ENCODE measurements at places on chromosomes 4 and X.
A peak's percentile ranks its signal among the peaks of the same experiment; 100 is the strongest.

GRCh38 chr4:71369536-71369935, 30.7 kb downstream of the SLC4A4 start:
- no peak for DNase-seq

GRCh38 chrX:129581904-129582303, 41.8 kb downstream of the OCRL start:
- DNase-seq: no peak

GRCh38 chrX:24777660-24778059, 83.9 kb downstream of the POLA1 start:
- DNase-seq: peak; percentile 46

DNA sequence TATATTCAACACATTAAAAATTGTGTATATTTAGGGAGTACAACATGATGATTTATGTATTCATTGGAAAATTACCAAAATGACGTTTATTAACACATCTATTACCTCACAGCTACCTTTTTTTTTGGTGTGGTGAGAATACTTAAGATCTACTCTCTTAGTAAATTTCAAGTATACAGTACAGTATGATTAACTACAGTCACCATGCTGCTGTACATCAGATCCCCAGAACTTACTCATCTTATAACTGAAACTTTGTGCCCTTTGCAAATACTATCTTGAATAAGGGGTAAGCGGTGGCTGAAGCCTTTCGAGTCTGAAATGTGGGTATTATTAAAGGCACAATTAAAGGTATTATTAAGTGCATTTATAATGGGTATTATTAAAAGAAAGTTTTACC, 976 bp downstream of the PHKA1 start:
- no peak for DNase-seq

- DNase-seq: no peak
Measured at GRCh38 chr4:145564540-145564939, 54.6 kb upstream of the MMAA start.

DNA sequence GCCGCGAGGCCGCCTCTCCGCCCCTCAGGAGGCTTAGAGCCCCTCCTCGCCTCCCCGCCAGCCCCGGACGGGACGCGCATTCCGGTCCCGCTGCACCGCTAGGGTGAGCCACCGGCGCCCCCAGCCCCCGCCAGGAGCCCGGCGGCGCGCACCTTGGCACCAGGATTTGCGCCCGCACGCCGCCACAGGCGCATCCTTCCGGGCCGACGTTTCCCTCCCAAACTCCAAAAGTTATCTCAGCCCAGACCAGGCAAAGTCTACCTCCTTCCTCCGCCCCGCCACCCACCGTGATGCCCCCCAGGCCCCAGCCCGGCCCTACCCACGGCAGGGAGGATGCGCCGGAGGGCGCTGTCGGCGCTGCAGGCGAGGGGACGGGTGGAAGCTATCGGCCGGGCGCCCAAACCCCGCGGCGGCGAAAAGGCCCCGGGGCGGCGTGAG, 538 bp downstream of the SCML2 start:
- peak; percentile 33 for DNase-seq

- no peak for DNase-seq
Measured at GRCh38 chrX:68708503-68709290, 61.2 kb downstream of the STARD8 start.

DNA sequence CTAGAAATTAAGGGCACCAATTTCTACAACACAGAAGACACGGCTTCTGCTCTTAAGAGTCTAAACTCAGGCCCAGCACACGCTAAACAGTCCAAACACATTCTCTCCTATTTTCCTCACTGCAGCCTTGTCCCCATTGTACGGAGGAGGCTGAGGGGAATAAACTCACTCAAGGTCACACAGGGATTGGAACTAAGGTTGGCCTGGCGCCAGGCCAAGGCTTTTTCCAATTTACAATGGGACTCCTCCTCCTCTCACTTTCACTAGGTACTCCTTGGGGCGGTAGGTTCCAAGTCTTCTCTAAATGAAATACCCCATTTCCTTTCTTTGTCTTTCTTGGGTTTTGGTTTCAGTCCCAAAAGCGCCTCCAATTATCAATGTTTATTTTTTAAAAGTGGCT, 48.7 kb upstream of the CRMP1 start:
- no peak for DNase-seq

DNA sequence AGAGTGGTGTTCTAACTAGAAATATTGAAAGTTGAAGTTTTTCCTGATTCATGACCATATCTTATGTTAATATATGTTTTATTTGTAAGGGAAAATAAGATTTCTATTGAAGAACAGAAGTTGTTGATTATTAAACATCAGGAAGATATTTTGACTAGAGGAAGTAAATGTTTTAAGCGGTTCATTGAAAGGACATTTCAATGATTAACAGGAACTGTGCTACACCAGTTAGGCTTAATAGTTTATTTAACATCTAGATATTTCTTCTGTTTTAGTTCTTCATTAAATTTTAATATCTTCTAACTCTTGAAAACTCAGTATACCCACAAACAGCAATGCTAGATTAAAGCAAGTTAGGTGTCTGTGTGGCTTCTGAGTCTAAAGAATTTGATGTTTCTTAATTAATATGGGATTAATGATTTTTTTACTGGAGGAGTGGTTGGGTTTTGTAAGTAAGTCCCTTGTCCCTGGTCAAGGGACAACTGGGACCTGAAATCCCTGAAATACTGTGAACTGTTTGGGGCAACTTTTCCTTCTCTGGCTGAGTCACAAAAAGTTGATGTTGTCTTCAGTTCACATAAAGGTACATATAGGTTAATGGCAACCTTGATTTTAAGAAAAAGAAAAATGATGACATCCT, 42.9 kb upstream of the CYP4V2 start:
- DNase-seq: no peak

- peak; percentile 23 for DNase-seq
Measured at GRCh38 chr4:125316791-125317524, 2.2 kb downstream of the FAT4 start.

DNA sequence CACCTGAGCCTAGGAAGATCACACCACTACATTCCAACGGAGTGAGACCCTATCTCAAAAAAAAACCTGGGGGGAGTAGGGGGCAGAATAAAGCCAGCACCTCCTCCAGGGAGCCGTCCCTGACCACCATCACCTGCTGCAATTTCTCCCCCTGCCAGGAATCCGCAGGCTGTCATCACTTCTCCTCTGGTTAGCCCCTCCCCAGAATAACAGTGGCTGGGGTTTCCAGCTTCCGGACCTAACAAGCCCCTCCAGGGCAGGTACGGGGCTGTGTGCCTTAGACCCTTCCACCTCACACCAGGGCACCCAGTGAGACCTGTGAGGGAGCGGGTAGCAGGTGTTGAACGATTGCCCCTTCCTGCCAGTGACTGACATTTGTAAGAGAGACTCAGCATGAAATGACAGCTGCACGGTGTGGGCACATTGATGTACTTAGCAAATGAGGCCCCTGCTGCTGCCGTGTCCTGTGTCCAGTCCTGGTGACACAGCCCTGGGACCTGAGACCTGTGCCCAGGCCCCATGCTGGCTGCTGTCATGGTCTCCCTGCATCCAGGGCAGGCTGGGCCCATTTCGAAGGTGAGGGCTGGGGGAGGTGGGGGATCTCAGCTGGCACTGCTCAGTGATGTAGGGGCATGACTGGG, 6.7 kb upstream of the WFS1 start:
- no peak for DNase-seq

- DNase-seq: peak; percentile 15
Measured at GRCh38 chrX:110003167-110004156, 548 bp downstream of the TMEM164 start.

DNA sequence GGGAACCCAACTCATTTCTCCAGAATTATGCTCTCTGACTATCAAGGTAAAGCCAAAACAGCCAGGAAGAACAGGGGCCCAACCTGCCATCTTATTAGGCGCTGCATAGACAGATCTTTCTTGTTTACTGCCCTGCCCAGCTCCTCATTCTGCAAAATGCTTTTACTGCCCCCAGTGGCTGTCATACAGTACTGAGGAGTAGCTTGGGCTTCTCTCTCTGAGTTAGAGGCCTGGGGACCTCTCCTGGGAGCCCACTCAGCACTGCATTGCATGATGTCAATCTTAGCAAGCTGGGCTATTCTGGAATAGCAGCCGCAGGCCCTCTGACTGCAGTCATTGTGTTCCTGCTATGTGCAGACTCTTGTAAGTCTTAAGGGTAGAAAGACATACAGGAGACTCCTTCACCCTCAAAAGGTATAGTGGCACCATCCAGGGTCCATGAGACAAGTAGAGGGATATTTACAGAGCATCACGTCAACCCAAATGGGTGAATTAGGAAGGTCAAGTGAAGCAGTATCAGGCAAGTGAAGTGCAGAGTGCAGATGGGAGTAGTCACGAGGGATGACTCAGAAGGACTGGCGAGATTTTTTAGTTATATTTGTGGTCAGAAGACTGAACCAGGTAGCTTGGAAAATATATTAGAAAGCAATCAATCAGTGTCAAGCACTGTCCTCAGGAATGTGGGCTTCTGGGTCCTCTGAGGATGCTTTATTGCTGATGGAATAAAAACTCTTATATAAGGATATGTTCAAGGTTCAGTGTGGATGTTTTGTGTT, 294.1 kb upstream of the SFRP2 start:
- no peak for DNase-seq

GRCh38 chr4:139492429-139492828, 38.5 kb downstream of the RAB33B start:
- no peak for DNase-seq

- DNase-seq: no peak
Measured at GRCh38 chr4:14667624-14668151, 334.6 kb upstream of the CPEB2 start.

DNA sequence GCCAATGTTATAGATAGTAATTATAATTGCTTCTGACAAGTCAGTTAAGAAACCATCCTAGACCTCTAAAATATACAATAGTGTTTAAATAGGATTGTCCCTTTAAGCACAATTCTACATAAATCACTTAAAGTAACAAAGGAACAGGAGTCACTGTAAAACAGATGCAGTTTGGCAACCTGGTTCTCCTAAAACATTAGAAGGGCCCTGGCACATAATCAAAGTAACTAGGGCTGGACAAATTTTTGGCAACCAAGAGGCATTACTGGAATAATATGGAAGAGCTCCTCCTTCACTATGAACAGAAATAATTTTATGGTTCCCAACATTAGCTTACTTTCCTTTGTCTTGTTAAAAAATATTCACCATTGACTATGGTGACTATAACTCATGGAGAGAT, 75.0 kb upstream of the CCDC160 start:
- no peak for DNase-seq

- no peak for DNase-seq
Measured at GRCh38 chr4:1854752-1855151, 1.2 kb downstream of the LETM1 start.

GRCh38 chrX:153669174-153669890, 4.3 kb downstream of the PNCK start:
- peak; percentile 74 for DNase-seq

DNA sequence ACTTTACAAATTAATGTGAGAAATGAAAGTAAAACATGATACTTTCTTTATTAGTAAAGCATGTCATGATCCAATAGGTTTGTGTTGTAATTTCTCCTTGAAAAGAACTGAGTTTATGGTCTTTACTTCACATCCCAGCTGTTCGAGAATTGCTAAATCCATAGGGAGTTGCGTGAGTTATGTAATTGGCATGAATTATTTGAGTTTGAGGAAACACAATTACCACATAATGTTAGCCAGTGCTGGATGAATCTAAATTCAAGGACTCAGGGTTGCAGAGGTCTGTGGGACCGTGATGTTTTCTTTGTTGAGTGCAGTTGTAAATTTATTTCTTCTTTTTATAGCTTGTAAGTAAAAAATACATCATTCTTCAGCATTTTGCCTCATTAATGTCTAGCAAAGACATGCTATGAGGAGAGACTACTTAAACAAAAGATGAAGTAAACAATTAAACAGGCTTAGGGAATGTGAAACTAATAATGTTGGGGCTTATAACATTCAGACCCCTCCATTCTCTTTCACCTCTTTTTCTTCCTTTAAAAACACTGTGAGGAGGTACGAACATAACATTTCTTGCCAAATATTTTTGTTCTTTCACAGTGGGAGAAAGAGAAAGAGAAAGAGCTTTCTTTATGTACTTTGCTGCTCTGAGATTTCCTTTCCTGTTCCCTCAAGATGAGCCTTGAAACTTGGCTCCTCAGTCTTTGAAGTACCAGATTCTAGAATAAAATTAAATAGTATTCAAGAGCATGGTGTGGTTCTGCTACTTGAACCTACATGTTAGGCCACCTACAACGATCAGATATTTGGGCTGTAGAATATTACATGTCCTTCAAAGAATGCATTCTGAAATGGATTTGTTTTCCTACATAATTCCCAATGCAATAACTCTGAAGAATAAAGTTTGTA, 159.6 kb upstream of the ANK2 start:
- no peak for DNase-seq

DNA sequence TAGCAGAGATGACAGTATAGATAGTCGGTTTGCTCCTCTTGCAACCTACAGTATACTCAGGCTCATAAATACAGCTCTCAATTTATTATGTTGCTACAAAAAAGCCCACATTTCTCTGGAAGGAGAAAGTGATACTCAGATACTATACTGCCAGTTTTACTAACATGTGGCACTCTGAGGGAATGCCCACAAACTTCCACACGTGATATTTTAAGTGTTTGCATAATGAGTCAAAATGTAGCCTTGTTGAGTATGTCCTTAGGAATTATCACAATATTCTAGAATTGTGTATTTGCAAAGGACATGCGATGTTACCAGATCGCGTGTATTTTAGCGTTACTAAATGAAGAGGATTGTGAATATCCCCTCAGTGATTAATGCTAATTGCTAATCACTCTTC, 929.1 kb downstream of the STIM2 start:
- DNase-seq: no peak

- DNase-seq: no peak
Measured at GRCh38 chr4:115126491-115126890, 13.1 kb upstream of the NDST4 start.

DNA sequence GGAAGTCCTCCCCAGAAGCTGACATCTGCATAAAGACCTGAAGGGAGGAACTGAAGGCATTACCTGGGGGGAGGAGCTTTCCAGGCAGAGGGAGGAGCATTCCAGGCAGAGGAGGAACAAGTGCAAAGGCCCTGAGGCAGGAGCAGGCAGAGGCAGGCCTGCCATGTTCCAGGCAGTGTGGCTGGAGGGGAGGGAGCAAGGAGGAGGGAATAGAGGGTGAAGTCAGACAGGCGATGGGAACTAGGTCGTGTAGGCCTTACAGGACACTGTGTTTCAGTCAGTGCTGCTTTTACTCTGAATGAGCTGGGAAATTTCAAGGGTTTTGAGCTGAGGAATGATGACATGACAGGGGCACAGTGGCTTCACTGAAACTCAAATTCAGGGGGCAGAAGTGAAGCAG, 292.7 kb downstream of the BCOR start:
- DNase-seq: no peak

GRCh38 chrX:101708163-101708562, 48.5 kb upstream of the ARMCX2 start:
- no peak for DNase-seq

GRCh38 chrX:43560247-43560946, 95.7 kb upstream of the MAOA start:
- no peak for DNase-seq

- no peak for DNase-seq
Measured at GRCh38 chr4:182062936-182063335, 180.3 kb upstream of the TENM3 start.

GRCh38 chr4:171532968-171533367, 280.2 kb upstream of the GALNTL6 start:
- no peak for DNase-seq
